ENCODE measurements at places on chromosomes 2 and 18. TPM values are rescaled to one million over a fixed set of nuclear protein-coding genes. Genes with fewer than 3 reads are reported as not detected.

TMEM169 gene
- total RNA-seq: 0.88 TPM

MARCO gene
- total RNA-seq: not detected

AGXT gene
- total RNA-seq: not detected

RGPD3 gene
- 0.08 TPM for total RNA-seq

BCL2 gene
- 4.1 TPM for total RNA-seq

DPYSL5 gene
- 3.0 TPM for total RNA-seq
